ENCODE measurements at places on chromosomes 2 and 18.

- no peak for DNase-seq
Measured at GRCh38 chr2:120323807-120324399, 22.0 kb upstream of the INHBB start.

GRCh38 chr18:79523206-79523735, 127.5 kb downstream of the NFATC1 start:
- DNase-seq, result no peak

GRCh38 chr2:127422559-127423477, 4.6 kb downstream of the PROC start:
- no peak for DNase-seq

DNA sequence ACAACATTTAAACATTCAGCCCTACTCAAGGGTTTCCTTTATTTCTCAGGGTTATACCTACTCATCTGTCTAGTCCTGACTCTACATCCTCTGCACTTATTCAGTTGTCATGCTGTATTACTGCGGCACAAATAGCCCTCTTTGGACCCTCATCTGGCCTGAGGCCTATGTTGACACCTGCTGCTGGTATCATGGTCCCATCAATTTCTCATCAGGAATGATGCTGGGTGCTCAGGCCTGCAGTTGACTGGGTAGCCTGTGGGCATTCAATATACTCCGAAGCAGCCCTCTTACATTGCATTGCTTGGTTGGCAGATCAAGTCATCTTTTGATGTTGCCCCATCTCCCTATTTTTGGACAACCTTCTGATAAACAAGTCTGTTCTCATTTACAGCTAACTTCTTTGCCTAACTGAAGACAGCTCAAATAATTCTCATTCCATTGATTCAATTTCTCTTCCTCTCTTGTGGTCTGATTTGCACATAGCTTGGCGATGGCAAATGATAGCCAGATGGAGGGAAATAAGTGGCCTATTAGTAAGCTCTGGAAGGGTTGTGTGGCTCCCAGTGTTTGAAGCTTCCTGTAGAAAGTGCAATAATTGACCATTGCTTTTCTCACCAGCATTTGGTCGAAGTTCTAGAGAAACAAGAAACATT, 19.1 kb upstream of the MC4R start:
- no peak for DNase-seq

GRCh38 chr18:9719421-9719981, 11.4 kb downstream of the RAB31 start:
- no peak for DNase-seq

- DNase-seq, result no peak
Measured at GRCh38 chr2:46848447-46848846, 67.2 kb downstream of the MCFD2 start.

DNA sequence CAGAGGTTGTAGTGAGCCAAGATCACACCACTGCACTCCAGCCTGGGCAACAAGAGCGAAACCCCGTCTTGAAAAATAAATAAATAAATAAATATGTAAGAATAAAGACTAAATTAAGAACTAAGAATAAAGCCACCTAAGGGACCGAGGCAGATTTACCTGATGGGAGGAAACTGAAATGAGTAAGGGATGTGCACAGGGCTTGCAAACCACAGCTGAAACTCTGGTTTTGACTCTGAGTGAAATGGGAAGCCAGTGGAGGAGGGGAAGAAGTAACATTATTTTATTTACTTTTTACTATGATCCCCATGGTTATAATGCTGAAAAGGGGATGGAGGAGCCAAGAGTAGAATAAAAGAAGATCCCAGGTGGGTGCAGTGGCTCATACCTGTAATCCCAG, 107.3 kb downstream of the CABYR start:
- DNase-seq, result no peak

DNA sequence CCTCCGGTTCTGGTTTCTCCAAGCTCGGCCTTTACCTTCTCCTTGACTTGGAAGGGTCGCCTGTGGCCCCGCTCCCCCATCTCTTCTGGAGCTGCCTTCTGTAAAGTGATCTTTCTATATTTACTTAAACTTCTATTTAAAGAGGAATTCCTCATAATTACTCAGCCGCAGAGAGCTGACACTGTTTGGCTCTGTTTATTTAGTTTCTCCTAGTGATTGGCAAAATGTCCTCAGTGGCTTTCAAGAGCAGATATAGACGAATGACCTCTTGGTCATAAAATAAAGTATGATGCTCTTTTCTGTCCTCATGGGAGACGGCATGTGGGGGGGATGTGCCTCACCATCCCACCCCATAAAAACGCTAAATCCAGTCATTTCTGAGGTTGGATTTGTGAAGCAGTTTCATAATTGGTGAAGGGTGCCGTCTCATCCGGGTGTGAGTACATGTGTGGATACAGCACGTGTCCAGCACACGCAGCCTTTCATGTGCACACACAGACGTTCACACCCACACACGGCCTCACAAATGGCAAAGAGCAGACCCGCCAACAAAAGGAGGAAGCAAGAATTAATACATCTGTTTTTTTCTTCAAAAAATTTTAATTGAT, 43.4 kb upstream of the SMAD7 start:
- DNase-seq, result no peak

DNA sequence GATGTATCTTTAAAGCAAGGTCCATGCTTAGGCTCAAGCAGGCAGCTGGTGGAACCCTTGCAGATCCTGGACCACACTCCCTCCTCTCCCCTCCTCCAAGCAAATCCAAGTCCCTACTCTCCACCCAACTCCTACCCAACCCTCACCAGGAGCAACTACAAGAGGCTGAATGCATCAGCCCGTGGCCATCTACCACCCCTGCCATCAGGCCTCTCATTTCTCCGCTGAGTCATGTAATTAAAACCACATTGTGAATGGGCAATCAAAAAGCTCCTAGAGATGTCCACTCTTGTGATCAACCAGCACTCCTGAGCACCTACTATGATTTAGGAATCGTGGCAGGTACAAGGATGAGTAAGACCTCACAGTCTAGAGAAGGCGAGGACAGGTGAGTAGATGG, 142.2 kb upstream of the CAPN13 start:
- no peak for DNase-seq

DNA sequence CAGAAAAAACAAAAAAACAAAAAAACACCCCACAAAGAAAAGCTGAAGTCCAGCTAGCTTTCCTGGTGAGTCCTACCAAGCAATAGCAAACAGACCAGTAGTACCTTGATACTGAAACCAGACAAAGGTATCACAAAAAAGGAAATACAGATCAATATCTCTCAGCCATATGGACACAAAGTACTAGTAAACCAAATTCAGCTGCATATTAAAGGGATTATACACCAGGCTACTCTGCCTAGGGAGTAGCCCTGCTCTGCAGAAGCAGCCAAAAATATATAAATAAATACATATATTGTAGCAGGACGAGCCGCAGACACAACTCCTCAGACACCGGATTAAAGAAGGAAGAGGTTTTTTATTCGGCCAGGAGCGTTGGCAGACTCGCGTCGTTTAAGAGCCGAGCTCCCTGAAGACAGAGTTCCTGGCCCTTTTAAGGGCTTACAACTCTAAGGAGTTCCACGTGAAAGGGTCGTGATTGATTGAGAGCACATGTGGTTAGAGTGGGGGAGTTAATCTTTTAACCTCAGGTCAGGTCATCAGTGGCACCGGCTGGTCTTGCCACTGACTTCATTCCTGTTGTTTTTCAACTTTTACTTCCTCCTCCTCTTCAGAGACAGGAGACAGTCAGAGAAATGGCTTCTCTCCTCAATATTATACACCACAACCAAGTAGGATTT, 38.4 kb upstream of the DTNB start:
- DNase-seq, result no peak

- DNase-seq, result no peak
Measured at GRCh38 chr2:63993871-63994270, 25.4 kb downstream of the VPS54 start.

DNA sequence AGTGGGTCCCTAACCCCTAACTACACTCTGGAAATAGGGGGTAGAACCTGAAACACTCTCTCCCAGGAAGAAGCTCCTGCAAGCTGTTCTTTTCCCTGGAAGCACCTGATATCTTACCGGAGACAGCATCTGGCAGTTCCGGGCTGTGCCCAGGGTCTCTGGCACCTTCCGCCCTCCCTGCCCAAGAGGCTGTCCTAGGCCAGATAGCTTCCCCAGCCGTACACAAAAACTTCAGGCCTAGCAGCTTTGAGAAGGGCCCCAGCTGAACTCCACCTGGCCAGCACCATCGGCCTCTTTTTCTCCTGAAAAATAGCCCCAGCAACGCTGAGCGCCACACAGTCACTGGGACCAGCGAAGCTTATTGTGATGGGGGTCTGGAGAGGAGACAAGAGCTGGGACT, 9.7 kb downstream of the OSR1 start:
- no peak for DNase-seq

- DNase-seq, result no peak
Measured at GRCh38 chr18:31746396-31746795, 14.3 kb downstream of the SLC25A52 start.

- no peak for DNase-seq
Measured at GRCh38 chr2:43149482-43150107, 76.8 kb downstream of the ZFP36L2 start.

- no peak for DNase-seq
Measured at GRCh38 chr2:126634273-126634861, 21.6 kb upstream of the GYPC start.

DNA sequence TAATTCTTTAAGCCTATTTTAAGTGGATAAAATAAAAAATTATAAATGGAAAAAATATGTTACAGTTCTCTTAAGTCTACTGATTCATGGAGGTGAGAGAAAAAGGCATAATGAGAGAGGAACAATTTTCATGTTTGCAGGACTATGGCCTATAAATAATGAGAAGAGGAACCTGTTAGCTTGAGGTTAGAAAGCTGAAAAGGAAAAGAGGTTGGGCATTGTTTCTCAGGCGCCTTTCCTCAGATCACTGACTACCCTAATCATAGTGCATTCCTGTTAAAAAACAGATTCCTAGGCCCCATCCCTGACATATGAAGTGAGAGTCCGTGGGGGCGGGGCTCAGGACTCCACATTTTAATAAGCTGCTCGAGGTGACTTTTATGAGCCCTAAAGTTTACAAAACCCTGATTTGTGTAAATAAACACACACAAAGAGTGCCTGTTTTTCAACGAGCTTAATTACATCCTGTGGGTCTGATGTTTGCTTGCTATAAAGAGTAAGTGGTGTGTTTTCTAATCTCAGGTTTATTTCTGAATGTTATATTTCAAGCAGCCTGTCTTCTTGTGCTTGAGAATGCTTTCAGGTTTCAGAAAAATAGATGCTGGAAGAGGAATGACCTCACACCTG, 335.5 kb downstream of the CLIP4 start:
- DNase-seq, result no peak

- no peak for DNase-seq
Measured at GRCh38 chr2:239550357-239550756, 149.5 kb upstream of the HDAC4 start.

GRCh38 chr2:19675003-19675629, 226.7 kb downstream of the TTC32 start:
- no peak for DNase-seq

- no peak for DNase-seq
Measured at GRCh38 chr2:118644190-118644589, 203.3 kb downstream of the EN1 start.

GRCh38 chr2:65577654-65578053, 145.3 kb upstream of the SPRED2 start:
- no peak for DNase-seq

- DNase-seq, result no peak
Measured at GRCh38 chr2:199940373-199940772, 14.9 kb downstream of the TYW5 start.

- DNase-seq, result no peak
Measured at GRCh38 chr2:211396815-211397214, 840.4 kb downstream of the CPS1 start.

DNA sequence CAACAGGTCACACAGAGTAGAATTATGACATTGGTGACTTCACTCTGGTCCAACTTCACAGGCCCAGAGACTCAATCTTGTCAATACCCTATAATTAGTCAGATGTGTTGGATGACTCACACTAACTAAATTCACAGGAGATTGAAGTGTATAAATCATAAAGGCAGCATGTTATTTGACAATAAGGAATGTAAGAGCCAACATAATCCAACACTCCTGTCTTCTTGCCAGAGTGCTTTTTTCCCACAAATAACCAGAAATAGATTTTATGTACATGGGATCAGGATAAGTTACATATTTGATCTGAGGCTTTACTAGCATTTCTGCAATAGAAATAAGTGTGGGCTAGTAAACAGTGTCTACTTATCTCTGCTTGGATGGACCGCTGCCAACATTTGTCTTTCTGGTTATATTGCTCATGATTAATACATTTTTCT, 42.2 kb upstream of the ZSWIM2 start:
- DNase-seq, result no peak

DNA sequence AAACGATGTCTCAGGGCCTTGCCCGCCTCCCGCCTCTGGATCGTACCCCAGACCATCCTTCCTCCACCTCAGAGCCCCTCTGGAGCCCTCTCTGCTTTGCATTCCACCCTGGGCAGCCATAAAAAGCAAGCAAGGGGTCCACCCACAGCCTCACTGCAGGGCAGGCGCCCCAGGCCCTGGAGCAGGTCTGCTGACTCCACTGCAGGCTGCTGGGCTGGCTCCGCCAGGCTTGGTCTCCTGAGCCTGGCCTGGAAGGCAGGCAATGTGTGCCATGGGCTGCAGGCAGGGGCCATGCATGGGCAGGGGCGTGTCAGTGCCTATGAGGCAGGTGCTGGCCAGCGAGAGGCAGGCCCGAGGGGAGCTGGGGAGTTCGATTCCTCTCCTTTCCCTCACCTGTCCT, 186.0 kb downstream of the ANKRD30B start:
- no peak for DNase-seq

- no peak for DNase-seq
Measured at GRCh38 chr2:134199123-134199522, 54.7 kb upstream of the MGAT5 start.

GRCh38 chr2:84782717-84783442, 98.0 kb downstream of the TRABD2A start:
- DNase-seq, result no peak

DNA sequence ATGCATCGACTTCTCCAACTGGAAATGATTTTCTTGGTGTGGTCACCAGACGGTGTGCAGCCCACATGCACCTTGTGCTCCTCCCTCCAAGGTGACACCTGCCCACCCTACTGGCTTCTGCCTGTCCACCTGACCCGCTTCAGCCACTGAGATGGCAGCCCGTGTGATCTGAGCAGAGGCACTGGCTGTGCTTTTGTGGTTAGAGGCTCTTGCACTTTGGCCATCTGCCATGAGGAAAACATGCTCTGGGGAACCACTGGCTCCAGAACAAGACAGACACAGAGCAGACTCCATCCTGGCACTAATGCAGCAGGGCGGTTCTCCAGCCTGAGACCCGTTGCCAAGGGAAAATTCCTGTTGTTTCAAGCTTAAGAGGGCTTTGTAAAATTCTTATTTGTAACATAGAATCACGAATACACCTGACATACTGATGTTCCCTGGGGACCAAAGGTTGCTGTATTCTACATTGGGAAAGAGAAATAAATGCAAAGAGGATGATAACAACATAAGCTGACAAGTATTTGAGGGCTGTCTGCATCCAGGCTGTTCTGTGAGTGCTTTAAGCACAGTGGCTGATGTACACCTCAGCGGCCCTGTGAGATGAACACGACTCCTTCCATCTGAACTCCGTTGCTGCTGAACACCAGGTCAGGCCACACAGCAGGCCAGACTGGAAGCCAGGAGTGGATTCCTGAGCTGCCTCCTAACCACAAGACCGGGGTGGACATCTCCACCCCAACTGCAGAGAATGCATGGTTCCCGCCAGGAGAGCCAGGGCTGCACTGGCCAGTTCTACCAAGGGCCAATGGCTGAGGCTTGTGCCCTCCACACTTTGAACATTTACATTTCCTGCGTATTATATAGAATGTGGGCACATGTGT, 820.4 kb downstream of the GALR1 start:
- no peak for DNase-seq

GRCh38 chr2:196160101-196160500, 11.3 kb downstream of the STK17B start:
- DNase-seq, result peak; percentile 41

GRCh38 chr2:40734797-40735196, 282.9 kb upstream of the SLC8A1 start:
- DNase-seq, result no peak

Measured in activated T-helper 1 cell treated with anti-CD3 and anti-CD28 coated beads, Interleukin-2, amount 50 U/mL, for 16 hours (primary cell).